ENCODE measurements at places on chromosomes 2 and 18.
A peak's percentile ranks its signal among the peaks of the same experiment; 100 is the strongest.

- DNase-seq, result no peak
Observed at GRCh38 chr2:35343135-35343534, 1012.4 kb upstream of the CRIM1 start.

- no peak for DNase-seq
Observed at GRCh38 chr2:215403441-215404347, 32.2 kb downstream of the FN1 start.

GRCh38 chr2:135744760-135745314, 3.2 kb downstream of the UBXN4 start:
- no peak for DNase-seq

- DNase-seq, result no peak
Observed at GRCh38 chr2:165778653-165779451, 15.2 kb downstream of the GALNT3 start.

GRCh38 chr2:118464046-118464445, 375.8 kb downstream of the INSIG2 start:
- DNase-seq, result no peak

- no peak for DNase-seq
Observed at GRCh38 chr2:141109633-141110032, 1021.2 kb downstream of the LRP1B start.

GRCh38 chr2:231696004-231696367, 12.3 kb upstream of the PTMA start:
- no peak for DNase-seq

GRCh38 chr2:45882707-45883602, 231.5 kb downstream of the PRKCE start:
- DNase-seq, result no peak

- DNase-seq, result no peak
Observed at GRCh38 chr2:163456953-163457743, 278.7 kb downstream of the FIGN start.

DNA sequence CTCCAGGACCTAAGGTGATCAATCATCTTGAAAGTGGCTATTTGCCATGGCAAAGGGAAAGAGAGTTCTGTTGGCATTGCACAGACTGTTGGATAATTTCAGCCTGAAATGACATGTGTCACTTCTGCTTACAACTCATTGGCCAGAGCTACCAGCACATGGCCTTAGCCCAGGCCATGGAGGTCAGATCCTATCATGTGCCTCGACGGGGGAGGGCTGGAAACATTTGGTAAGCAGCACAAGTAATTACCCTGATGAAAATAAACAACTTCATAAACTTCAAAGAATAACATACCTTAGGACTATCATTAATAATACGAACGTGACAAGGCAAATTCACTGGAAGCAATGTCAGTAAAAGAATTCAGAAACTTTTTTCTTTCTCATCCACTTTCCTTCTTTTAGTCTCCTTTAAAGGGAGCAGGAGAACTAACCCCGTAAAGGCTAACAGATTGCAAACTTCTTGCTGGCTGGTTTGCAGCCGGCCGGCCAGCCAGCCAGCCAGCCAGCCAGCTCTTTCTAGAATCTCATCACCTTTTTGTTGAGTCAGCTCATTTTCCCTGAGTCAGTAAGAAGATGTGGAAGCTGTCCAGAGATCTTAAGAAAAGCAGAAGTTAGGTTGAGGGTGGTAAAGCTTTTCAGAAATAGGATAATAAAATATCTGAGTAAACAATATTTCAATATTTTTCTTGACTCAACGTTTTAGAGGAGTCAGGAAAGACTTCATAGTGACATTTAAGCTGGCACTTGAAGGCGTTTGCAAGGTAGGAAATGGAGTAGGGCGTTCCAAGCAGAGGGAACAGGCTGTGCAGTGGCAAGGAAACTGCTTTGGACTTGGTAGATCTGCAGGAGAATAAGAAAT, 31.9 kb downstream of the CNRIP1 start:
- DNase-seq, result no peak

GRCh38 chr18:991441-991840, 86.8 kb downstream of the ADCYAP1 start:
- no peak for DNase-seq

- DNase-seq, result no peak
Observed at GRCh38 chr2:26176279-26176615, 3.4 kb downstream of the GAREM2 start.

DNA sequence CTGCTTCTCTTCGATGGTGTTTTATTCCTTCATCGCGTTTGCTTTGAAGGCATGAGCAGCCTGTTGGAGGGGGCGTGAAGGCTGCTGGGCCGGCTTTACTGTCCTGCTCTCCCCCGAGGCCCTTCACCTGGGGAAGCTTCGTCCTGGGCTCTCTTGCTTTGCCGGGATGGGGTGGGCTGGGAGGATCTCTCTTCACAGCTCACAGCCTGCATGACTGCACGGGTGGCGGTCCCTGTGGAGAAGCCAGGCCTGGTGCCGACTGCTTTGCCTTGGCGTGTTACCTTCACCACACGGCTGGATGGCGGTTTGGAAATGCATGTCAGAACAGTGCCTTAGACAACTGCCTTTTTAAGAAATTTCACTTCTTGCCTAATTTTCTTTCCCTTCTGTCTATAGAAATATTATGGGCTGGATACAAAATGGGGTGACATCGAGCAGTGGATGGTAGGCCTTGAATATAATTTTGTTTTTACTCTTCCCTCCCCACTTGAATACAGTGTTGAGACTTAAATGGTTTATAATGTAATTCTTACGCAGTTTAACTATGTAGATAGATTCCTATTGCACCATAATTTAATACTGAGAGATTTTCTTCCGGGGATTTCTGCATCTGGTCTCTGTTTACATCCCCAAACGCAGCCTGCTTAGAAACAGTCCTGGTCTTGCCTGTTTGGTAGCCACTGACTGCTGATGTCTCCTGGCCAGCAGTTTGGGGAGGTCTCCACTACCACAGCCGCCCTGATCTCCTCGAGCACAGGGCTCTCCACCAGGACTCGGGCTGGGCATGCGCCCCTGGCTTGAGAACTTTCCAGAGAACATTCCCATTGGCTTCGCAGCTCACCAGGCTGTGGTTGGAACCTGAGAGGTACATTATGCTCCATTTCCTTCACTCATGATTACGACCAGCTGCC, 81.0 kb upstream of the RBM44 start:
- no peak for DNase-seq

GRCh38 chr2:197297266-197297665, 13.3 kb downstream of the ANKRD44 start:
- DNase-seq, result no peak

GRCh38 chr18:57772387-57772799, 30.7 kb downstream of the ATP8B1 start:
- no peak for DNase-seq

- no peak for DNase-seq
Observed at GRCh38 chr2:226873051-226873620, 37.3 kb downstream of the RHBDD1 start.

DNA sequence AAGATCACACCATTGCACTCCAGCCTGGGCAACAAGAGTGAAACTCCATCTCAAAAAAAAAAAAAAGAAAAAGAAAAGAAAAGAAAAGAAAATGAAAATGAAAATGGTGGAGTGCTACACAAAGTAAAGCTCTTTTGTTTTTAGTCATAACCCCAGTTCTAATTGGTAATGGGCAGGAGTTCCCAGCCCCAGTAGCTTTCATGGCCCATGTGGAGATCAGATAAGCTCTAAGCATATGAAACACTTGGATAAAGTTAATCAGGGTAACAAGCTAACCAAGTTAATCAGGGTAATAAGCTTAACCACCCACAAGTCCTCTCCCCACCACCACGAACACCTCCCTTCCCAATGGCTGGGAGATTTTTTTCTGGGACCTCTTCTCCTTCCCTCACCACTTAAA, 240.8 kb downstream of the BCL11A start:
- DNase-seq, result no peak

DNA sequence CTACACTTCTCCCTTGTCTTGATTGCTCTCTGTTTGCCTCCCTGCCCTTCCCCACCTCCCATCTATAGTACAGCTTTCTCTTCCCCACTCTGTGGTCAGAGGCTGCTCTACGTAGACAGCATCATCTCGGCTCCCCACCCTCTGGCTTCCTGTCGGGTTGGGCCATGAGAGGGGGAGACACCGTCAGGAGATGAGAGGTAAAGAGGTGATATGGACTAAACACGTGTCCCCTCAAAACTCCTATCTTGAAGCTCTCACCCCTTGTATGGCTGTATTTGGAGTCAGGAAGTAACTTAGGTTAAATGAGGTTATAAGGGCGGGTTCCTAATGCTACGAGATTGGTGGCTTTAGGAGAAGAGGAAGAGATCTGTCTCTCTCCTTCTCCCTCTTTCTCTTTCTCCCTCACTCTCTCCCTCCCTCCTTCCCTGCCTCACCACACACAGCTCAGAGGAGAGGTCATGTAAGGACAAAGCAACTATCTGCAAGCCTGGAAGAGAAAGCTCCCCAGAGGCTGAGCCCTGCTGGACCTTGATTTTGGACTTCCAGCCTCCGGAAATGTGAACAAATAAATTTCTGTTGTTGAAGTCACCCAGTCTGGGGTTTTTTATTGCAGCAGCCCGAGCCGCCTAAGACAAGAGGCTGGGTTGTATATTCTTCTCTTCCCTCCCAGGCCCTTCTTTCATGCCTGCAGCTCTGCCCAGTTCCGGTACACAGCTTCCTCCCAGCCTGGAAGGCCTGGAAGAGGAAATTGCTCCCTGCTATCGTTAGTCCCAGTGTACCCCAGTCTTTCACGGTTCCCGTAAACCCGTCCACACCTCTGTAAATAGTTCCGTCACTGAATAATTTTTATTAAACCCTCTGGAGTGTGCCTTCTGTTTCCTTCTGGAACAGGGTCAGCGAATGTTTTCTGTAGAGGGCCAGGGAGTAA, 138.0 kb downstream of the AKAIN1 start:
- DNase-seq, result peak; percentile 50

- no peak for DNase-seq
Observed at GRCh38 chr18:55136258-55136657, 177.0 kb upstream of the CCDC68 start.

DNA sequence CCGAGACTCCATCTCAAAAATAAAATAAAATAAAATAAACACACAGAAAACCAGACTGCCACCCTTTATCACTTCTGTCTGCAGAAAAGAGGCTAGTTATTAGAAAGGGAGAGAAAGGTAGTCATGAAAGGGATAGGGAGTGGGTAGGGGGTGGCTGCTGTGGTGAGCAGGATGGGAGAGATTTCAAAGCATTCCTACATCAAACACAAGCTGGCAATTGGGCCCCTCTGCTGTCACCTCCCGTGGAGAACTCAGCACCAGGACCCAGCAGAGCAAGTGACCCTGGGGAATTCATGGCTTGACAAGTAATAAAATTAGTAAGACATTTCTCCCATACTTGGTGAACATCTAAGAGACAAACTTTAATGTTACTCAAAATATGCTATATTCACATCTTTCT, 3.7 kb upstream of the HOXD1 start:
- no peak for DNase-seq

DNA sequence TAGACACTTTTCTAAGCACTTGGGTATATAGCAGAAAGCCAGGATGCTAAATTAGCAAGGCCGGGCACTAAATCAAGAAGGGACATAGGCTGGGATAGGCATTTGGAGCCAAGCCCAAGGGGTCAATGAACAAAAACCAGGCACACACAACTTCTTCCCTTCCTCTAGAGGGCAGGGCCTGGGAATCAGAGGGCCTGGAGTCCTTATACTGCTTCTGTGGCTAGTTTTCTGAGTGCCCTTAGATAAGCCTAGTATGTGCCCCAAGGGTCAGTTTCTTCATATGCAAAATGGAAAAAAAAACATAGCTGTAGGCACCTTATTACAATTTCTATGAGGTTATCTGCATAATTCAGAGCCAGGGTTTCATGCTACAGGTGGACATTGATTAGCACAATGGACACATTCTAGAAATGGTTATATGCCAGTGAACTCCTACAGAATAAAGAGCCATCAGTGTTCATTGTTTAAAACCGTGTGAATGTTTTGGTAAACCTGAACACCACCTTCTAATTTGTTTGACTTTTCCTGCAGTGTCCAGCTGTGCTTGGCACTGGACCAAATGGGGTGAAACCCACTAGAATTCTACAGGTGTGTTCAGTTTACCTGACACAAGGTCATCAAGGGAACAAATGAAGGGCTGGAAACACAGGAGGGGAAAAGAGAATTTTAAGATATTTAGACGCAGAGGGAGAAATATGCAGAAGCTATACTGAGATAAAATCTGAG, 49.6 kb downstream of the PAX8 start:
- no peak for DNase-seq

DNA sequence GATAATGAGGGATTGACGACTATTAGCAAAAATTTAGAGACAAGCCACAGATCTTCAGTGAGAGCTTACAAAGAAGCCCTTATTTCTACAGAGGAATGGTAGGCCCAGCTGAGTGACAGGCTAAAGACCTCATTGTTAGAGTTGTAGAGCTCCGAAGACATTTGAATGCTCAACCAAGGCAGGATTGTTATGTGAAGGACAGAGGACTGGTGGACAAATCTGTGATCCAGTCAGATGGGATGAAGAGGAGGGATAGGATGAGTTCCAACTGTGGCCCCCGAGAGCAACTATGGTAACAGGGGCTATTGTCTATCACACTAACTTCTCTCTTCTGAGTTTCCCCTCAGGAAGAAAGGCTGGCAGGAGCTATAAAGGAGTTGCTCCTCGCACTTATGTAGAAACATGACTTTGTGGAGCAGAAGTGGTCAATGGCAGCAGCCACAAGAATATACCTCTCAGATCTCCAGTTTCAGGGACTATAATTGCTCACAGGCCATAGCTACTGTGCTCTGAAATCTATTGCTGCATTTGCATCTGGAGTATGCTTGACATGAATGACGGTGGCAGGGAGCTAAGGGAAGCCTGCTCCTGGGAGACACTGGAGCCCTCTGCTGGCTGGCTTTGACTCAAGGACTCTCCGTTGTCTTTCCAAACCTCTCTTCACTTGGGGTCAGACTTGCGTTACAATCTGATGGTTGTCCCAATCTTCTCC, 50.3 kb upstream of the GREB1L start:
- no peak for DNase-seq

- DNase-seq, result peak; percentile 99
Observed at GRCh38 chr2:219229305-219230058, at the start of the genes ANKZF1 and ATG9A. TSS of gene ANKZF1 (plus strand) at chr2:219229806. CDS start at chr2:219230258, 452 bp downstream. TSS of gene ATG9A (minus strand) at chr2:219229636. CDS start at chr2:219228024, 1,612 bp downstream.

DNA sequence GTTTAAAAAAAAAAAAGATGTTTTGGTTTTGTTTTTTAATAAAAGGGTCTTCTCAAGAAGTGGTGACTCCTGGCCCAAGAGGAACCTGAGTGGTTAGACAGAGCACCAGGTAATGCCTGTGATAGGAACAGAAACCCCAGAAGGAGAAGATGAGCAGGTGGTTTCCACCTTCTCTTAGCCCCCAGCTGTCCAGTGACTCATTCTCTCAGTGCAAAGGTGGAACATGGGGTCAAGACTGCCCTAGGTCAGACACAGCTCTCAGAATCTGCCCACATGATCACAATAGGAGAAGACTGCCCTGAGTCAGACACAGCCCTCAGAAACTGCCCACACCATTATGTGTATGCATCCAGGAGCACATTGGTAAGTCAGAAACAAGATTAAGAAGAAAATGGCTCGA, 61.8 kb downstream of the TBC1D8 start:
- DNase-seq, result no peak

GRCh38 chr2:149903626-149904025, 316.1 kb upstream of the MMADHC start:
- DNase-seq, result no peak
